ENCODE measurements at places on chromosomes 13 and 19.

DNA sequence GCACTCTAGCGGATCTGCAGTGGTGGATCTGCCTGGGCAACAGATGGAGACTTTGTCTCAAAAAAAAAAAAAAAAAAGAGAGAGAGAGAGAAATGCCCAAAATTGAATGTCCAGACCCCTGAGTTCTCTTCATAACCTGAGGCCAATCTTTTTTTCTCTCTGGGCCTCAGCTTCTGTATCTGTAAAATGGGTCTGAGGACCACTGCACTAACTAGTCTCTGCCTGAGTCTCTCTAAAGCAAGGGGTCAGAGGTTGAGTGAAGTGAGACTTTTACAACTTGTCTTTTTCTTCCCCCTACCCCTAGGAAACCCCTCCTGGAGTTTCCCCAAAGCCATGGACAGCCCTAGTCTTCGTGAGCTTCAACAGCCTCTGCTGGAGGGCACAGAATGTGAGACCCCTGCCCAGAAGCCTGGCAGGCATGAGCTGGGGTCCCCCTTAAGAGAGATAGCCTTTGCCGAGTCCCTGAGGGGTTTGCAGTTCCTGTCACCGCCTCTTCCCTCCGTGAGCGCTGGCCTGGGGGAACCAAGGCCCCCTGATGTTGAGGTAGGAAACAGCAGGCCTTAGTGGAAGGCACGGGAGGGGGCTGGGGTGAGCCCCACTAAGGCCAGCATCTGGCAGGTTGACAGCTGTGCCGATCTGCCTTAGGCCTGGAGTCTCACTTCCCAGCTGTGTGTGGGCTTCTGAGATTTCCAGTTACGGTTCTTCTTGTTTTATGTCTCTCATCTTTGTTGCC lies 1.8 kb downstream of the TMEM91 start:
- DNase-seq: no peak

- DNase-seq: no peak
Measured at GRCh38 chr13:68107667-68108066, 877.5 kb upstream of the PCDH9 start.

GRCh38 chr19:34676697-34677385 lies at the start of gene SCGB2B2:
Gene SCGB2B2 (minus strand): TSS chr19:34677159. CDS start chr19:34594563, 82,596 bp downstream.
- DNase-seq: no peak

- DNase-seq: no peak
Measured at GRCh38 chr13:46951516-46951915, 54.7 kb upstream of the HTR2A start.

DNA sequence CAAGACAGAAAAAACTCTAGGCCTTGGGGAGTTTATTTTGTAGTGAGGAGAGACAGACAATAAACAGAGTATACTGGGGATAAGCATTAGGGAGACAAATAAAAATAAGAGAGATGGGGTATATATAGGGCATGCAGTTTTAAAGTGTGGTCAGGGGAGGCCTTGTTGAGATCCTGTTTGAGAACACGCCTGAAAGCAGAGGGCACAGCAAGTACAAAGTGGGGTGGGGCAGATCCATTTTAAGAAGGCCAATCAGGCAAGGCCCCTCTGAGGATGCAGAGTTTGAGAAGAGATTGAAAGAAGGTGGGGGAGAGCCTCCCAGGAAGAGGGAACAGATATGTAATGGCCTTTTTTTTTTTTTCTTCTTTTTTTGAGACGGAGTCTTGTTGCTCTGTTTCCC lies 2.1 kb downstream of the PPP2R1A start:
- DNase-seq: no peak

DNA sequence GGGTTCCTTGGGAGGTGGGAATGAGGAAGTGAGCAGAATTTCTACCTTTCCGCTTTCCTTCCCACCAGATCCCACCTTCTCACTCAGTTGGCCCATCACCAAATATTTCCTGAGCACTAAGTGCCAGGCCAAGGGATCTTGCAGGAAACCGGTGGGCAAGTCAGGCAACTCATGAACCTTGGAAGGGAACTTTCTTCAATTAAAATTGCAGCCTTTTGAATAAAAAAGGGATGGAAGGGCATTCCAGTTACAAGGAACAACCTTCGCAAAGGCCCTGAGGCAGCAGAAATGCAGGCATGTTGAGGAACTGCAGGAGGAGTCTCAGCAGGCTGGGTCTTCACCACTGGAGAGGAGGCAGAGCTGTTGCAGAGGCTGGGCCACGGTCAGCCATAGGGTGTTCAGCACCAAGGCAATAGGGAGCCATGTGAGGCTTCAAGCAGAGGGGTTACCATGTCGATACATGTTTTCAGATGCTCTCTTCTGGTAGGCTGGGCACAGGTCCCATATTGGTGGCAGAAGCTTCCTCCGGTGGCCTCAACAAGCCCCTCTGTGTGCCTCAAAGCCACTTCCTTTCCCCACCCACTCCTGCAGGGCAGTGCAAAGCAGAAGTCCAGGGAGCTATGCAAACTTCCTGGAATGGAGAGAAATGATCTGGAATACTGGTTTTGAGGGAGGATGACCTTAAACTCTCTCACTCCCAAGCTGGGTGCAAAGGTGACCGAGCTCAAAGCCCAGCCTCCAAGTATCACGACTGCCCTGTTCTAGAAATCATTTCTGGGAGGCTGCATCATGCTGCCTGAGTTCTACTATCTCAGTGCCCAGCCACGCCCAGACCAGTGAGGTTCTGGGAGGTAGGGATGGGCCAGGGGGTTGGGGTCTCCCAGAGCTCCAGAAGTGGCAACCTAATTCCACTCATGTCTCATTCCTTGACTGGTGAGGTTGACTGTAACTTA lies at the start of gene FUT6:
FUT6 (minus strand) TSS at position 638 of the 953 bp plus-strand sequence. CDS start 7,135 bp downstream, outside the sequence.
- DNase-seq: no peak

DNA sequence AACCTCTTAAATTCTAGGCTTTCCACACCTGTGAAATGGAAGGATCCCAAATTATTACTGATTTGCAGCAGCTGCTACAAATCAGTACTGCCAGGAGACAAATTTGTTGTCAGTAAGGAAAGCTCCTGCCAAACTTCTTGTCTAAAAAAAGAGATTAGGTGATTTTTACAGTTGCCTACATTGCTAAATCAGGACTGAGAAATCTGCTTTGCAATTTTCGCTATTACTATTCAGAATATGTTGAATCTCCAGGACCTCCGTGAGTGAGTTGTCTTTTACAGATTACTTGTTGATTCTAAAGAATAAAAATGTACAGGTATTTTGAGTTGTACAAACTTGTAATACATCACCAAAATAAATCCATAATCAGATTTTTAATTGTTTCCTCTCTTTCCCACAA lies 1815.9 kb downstream of the PCDH9 start:
- no peak for DNase-seq

GRCh38 chr13:76707360-76707759 lies 178.8 kb downstream of the KCTD12 start:
- DNase-seq: no peak

DNA sequence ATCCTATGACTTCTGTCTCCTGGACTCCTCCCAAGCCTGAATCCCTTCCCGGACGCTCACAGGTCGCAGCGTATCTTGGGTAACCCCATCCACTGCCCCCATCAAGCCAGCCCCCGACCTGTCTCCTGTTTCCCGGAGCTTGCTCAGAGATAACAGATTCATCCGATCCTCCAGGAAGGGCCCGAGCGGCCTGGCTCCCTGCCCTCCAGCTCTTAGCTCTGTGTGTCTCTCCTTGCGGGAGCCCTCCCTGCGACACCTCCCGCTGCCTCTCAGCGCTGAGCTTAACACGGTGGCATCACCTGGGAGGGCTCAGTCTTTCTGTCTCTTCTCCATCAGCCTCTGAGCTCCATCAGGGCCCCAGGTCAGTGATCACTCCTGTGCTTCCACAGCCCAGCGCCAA lies 4.3 kb upstream of the TMEM255B start:
- DNase-seq: no peak

DNA sequence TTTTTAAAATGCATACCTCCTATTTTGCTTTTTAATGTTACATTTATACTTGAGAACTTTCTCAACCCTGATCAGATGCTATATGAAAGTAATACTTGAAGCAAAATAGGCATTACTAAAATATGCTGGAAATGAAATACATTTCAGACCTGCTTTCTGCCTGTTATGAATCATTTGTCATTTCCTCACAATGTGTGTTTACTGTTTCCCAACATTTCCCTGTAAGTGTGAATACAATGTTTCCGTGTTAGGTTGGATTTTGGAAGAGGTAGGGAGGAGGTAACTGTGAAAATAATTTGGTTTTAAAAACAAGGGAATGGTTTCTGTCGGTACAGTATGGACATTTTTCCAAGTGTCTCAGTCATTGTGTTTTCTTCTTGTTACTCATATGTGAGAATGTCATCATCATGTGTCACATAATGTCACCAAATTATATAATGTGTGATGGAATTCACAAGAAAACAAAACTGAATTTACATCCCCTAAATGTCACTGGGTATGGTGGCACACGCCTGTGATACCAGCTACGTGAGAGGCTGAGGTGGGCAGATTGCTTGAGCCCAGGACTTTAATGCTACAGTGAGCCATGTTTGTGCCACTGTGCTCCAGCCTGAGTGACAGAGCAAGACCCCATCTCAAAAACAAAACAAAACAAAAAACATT lies 43.0 kb downstream of the ZAR1L start:
- no peak for DNase-seq

DNA sequence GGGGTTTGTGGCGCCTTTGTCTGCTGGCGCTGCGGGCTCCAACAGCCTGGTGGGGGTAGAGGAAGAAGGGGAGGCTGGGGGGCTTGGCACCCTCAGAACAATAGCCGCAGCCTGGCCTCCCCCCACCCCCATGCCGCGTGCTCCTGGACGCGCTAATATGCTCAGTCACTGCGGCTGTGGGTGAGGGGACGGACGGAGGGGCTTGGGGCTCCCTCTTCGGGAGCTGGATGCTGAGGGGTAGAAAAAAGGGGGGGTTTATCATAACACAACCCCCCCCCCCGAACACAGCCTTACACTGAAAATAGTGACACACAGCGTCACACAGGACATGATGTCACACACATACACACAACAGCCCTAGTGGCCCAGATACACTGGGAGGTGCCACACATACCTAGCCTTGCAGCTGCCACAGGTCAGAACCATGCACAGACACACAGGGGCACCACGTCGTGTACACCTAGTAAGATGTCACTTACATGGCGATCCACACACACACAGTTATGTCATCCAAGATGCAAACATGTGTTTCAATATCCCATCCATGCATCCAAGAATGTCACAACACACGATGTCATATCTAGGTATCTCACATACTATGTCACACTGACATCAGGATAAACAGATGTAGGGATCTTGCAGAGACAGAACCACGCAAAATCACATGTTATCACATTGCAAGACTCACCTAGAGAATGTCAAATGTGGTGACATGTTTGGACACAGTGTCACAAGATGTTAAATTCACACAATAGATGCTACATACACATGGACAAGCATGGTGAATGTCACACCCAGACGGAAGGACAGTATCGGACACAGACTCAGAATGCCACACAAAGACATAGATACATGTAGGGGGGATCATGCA lies 806 bp downstream of the MAST1 start:
- DNase-seq: no peak

GRCh38 chr19:38900202-38900629 lies 447 bp downstream of the NFKBIB start:
- no peak for DNase-seq

GRCh38 chr13:110347535-110348308 lies 40.6 kb downstream of the COL4A2 start:
- no peak for DNase-seq

DNA sequence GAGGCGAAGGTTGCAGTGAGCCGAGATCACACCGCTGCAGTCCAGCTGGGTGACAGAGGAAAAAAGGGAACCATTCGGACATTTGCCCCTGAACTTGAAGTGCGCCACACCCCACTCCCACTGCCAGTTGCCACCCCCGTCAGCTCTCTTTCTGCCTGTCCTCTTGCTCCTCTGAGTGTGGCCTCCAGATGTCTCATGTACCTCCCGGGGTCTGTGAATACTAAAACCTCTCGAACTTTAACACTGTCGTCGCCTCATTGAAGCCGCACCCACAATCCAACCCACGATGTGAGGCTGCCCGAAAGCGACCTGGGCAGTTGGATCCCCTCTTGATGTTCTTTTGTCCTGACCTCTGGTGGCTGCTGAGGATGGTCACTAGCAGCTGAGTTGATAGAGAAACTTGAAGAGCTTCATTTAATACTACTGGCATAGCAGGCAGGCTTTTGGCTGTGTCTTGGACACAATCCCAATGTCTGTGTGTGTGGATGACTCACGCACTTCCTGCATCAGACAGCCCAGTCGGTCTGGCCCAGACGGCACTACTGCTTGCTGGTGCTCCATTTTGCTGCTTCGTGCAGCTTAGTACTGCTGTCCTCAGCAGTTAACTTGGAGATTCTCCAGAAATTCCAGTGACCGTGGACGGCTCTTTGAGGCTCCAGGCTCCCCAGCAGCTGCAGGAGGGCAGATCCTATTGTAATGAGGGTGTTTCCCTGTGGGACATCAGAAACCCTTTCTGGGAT lies 4.2 kb downstream of the FPR3 start:
- no peak for DNase-seq

DNA sequence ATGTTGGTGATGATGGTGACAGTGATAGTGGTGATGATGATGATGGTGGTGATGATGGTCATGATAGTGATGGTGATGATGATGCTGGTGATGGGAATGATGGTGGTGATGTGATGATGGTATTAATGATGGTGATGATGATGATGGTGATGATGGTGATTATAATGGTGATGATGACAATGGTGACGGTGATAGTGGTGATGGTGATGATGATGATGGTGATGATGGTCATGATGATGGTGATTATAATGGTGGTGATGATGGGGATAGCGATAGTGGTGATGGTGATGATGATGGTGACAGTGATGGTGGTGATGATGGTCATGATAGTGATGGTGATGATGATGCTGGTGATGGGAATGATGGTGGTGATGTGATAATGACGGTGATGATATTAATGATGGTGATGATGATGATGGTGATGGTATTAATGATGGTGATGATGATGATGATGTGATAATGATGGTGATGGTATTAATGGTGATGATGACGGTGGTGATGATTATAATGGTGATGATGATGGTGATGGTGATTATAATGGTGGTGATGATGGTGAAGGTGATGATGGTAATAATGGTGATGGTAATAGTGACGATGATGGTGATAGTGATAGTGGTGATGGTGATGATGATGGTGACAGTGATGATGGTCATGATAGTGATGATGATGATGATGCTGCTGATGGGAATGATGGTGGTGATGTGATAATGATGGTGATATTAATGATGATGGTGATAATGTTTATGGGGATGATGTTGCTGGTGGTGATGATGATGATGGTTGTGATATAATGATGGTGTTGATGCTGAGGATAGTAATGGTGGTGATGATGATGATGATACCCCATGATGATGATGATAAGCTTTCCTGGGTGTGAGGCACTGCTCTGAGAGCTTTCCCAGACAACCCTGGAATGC lies 7.7 kb downstream of the C13orf46 start:
- DNase-seq: no peak

DNA sequence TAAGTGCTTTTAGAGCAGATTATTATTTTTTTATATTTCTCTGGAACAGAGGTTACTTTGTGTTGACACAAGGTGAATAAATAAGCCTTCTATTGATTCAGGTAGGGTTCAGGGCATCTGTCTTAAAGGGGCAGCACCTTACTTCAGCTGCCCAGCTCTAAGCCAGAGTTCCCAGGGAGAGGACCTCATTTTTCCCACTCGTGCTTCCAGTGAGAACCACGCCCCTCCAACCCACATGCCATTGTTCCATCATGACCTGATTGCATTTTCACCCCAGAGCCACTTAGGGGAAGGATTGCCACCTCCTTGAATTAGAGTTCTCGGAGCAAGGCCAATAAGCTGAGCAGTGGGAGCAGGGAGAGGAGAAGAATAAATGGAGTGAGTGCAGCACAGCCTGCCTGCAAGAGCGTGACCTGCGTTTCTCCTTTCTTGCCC lies 104.3 kb upstream of the FRY start:
- no peak for DNase-seq

All from immature natural killer cell (primary cell).